Endothelial cell of umbilical vein (primary cell): ENCODE measurements at places on chromosomes 7 and 10.

DNA sequence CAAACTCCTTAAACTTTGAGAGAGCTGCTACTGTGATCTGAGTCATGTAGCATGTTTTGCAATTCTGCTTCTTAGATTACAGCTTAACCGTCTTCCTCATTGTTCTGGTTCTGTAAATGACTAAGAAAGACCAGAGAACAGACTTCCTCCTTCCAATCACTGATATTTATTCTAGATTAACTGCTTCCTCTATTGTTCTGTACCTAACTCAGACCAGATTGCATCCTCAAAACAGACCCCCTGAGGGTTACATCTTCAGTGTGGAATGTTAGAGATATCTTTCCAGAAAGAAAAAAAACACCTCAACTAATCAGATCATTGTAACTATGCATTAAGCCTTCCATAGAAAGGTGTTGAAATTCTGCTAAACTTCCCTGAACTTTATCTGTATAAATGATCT, 5.7 kb upstream of the PIP start:
- DNase-seq, result peak; percentile 19

GRCh38 chr7:71937840-71938371, 474.2 kb downstream of the CALN1 start:
- DNase-seq, result no peak

DNA sequence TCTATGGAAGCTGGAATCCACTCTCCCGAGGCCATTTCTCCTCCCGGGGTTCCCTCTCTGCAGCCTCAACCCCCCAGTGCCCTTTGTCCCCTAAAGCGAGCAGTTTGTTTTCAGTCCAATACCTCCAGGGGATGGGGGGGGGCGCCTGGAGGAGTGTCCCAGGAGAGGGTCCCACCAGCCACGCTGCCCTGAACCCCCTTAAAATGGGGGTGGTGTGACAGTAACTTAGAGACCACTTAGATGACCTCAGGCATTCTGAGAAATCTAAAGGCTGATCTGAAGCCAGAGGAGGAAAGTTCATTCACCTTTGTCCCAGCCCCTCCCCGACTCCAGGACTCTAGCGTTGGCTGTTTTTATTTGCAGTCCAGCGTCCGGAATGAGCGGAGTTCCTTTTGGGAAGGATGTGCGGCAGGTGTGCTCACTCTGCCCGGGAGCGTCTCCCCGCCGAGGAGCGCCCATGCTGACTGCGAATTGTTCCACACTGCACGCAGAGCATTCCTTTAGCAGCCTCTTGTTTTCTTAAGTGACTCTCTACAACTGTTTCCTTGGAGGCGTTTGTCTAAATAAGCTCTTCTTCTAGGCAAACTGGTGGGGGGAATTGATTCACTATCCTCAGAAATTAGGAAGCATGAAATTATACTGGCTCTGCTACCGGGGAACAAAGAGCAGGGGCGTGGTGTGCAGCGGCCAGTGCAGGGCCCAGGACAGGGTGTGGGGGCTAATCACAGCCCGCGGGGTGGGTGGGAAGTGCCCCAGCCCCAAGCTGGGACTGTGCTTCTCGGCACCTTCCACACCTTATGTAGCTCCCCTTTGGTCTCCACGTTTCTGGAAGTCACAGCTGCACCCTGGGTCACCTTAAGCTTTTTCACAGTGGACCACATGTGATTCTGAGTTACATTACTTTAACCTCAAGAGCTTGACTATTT, 46.3 kb downstream of the SYPL1 start:
- DNase-seq, result no peak

DNA sequence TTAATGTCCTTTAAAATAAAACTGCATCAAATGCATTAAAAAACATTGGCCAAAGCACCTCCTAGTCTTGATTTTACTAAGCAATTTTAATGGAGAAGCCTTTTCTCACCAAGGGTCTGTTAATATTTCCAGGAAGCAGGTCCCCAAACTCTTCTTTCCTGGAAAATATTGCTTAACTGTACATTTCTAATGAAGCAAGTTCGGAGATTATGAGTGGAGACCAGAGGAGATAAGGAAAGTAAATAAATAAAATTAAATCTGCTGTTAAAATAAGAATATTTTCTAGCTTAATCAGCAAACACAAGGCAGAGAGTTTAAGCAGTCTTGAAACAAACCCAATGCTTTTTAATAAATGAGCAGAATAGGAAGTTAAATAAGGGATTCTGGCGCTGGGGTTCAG, 322.4 kb downstream of the PTEN start:
- DNase-seq, result no peak

DNA sequence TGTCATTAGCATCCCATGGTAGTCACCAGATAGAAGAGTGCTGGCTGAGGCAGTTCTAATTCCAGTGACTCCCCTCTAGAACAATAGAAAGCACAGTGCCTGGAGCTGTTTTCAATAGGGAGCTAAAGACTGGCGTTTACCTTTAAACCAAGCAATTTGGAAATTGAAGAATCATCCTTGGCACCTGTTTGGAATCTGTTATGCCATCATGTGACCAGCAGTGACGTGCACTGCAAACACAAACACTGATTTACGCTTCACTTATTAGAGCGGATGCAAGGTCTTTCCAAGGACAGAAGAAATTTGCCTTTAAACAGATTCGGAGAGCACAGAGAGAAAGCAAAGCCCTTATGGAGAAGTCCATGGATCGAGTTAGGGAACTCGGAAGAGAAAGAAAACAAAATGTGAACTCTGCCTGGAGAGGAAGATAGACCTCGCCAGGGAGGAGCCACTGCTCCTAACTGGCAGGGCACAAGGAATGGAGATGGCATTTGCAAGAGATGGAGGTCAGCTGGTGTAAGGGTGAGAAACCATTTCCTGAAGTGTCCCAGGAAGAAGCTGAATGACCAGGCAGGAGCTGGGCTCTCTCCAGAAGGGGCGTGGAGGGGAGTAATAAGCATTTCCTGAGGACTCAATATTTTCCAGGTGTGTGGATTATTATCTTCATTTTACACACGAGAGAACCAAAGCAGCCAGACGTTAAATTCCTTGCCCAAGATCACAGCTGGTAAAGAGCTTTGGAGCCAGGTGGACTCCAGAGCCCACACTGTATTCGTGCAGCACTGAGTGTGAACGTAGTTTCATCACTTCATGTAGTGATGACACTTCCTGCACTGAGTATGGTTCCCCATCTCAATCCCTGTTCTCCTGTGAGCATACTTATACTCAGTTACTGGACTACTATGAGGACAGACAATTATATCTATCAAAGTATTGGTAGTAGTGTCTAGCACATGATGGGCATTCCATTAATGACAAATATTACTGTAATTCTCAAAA, 97.7 kb downstream of the CUBN start:
- DNase-seq, result no peak

- no peak for DNase-seq
These were observed 306.4 kb upstream of the MYO3A start for GRCh38 chr10:25627606-25628005.

- no peak for DNase-seq
These were observed 7.1 kb upstream of the KCNMA1 start for GRCh38 chr10:77644557-77645243.

DNA sequence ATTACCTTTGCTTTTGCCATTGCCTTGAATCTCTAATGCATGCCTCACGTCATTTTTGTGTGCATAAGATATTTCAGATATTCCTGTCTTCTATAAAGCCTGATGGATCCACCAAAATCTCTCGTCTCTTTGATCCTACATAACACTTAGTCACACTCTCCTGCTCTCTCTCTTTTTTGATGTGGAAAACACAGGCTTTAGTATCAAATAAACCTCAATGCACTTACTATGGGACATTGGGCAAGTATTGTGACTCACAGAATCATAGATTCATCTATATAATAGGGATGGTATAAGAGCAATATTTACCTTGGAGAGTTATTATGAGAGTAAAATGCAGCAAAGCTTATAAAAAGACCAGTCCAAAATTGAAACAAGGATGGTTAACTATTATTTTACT, 39.1 kb downstream of the DKK1 start:
- no peak for DNase-seq

DNA sequence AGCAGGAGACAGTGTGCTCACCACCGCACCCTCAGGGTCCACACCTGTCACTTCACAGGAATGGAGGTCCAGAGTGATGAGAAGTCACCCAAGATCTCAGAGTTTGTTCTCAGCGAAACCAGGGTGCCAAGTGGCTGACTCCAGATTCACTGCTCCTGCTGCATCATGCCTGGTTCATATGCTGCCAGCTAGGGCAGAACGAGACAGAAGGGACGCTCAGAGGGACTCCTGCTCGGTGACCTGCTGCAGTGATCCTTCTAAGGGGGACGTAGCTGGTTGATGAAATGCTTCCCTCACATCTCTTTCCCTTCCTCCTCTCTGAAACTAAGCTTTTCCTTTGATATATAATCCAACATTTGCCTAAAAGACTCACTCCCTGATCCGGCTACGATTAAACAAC, 248.5 kb downstream of the SFMBT2 start:
- no peak for DNase-seq

DNA sequence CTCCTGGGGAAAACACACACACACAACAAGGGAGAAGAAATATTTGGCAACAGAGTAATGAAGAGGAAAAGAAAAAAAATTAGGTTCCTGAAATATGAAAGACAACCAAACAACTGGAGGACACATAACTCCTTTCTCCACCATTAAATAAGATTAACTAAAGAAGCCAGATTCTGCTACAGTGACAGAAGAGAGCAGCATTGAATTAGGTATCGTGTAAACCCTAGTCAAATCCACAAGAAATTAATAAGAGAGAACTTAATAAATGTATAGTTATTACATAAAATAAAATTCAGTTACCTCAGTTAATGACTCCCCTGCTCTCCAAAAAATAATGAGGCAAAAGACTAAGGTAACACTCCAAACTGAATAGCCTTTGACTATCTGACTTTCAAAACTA, 306.7 kb downstream of the CRPPA start:
- peak; percentile 53 for DNase-seq

DNA sequence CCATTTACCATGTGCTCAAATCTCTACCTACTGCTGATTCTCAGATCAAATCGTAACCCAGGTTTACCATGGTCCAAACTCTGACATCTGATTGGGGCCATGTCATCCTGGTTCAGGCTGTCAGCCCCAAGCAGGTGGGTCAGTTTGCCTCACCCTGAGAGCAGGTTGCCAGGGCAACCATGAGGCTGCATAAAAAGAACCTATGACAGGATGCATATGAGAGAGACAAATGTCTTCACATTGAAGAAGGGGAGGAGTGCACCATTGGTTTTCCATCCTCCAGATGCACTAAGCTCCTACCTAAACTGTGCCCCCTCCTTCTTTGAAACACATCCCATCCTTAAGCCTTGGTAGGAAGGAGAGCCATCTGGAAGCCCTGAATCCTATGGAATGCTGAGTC, 10.2 kb downstream of the PRSS1 start:
- DNase-seq, result no peak

DNA sequence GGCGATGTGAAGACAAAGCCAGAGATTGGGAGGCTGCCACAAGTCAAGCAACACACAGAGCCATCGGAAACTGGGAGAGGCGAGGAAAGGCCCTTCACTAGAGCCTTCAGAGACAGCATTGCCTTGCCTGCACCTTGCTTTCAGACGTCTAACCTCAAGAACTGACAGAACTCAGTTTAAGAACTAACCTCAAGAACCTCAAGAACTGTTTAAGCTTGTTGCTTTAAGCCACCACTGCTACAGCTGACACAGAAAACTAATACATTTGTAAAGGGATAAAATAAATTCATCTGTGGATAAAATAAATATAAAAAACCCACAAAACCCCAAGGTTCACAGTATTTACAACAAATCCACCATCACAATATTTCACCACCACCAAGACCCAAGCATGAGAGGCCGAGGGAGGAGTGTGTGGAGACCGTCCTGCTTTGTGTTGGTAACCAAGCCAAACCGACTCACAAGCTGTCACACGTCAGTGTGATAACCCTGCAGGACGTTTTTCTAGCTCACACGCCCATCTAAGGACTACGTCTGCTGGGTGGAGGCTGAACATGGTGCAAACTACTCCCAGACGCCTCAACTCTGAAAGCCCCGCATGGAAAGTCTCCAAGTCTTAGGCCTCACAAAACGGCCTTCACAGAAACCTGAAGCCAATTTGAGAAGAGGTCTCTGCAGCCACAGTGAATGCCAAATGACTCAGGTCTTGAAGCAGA, 116.8 kb downstream of the ABLIM1 start:
- peak; percentile 53 for DNase-seq

DNA sequence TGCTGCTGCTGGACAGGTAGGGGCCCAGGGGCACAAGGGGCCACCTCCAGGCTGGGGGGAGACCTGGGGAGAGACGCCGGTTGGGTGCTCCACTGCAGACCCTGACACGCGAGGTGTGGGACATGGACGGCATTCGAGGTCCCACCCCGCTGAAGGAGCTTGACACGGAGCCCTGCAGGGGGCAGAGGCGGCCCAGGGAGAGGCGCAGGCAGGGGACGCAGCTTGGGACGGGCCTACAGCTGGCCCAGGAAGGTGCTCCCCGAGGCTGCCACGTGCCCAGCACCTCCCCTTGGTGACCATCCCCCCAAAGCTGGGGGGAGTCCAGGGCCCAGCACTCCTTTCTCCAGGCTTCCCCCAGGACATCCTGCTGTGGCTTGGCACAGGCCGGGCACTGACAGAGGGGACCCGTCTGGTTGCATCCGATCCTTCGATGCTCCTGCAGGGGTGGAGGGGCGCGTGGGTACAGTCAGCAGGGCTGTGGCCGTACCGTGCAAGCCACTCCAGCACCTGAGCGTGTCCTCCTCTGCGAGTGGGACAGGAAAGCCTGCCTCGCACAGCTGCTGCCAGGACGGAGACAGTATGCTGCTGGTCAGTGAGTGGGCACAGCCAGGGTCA, 174.4 kb downstream of the ELFN1 start:
- DNase-seq, result no peak

GRCh38 chr10:10545771-10546170, 471.9 kb upstream of the CELF2 start:
- no peak for DNase-seq

DNA sequence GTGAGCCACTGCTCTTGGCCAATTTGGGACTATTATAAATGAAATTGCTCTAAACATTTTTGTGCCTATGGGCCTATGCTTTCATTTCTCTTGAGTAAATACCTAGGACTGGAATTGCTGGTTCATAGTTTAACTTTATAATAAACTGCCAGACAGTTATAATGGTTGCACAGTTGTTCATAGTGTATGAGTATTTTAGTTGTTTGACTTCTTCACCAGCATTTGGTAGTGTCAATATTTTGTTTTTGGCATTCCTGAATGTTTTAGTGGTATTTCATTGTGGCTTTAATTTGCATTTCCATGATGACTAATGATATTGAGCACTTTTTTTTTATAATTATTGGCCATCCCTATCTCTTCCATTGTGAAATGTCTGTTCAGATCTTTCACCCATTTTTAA, 29.5 kb downstream of the PLEKHA8 start:
- DNase-seq, result no peak

DNA sequence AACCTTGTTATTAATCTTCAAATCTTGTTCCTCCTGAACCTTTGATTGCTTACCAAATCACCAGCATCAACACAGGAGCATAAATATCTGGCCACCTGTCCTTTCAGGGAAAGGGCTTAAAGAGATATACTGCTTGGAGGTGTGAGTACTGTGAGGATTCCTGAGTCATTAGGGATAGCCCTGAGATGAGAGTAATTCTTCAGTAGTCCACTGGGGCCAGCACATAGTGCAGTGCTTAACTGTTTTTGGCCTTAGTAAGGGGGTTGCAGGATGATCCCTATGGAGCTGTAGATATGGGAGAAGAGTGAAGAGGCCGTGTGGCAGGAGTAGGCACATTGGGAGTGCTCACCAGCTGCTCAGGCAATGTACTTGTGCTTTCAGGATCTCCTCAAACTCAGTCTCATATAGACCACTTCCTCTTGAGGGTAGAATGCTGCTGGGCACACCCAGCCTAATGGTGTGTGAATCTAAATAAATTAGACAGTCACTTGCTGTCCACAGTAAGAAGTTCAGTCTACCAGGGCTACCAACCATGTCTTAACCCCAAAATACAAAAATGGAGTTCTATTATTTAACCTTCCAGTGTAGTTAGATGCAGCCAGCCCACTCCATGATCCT, 26.5 kb upstream of the GPR141 start:
- no peak for DNase-seq
